ENCODE measurements at places on chromosomes 3 and 15. TPM values are rescaled to one million over a fixed set of nuclear protein-coding genes. Genes with fewer than 3 reads are reported as not detected.

- DNase-seq, result no peak
Observed at GRCh38 chr15:70258369-70259027, 160.8 kb upstream of the TLE3 start.

DNA sequence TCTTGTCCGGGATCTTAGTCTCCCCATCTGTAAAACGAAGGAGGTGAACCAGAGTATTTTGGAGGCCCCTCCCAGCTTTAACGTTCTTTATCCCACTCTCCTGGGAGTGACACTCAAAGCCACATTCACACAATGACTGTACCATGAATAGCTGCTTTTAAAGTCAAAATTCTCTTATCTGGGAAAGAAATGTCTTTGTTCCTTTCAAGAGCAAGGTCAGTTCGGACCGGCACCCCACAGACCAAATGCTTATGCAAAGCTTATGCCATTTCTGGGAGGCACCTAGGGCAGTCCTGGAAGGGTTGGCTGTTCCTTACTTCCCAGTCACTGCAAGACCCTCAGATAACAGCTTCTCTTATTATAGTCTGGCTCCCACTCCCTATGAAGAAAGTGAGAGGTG is 53.5 kb upstream of the WNT5A start:
- no peak for DNase-seq

Gene WDR5B
- polyA plus RNA-seq, result 10.8 TPM

Gene IGSF10
- 2.2 TPM for polyA plus RNA-seq

Gene GPR62
- 0.36 TPM for polyA plus RNA-seq

All from right renal cortex interstitium (tissue), 3 donors.